ENCODE measurements at places on chromosomes 5 and 9.

DNA sequence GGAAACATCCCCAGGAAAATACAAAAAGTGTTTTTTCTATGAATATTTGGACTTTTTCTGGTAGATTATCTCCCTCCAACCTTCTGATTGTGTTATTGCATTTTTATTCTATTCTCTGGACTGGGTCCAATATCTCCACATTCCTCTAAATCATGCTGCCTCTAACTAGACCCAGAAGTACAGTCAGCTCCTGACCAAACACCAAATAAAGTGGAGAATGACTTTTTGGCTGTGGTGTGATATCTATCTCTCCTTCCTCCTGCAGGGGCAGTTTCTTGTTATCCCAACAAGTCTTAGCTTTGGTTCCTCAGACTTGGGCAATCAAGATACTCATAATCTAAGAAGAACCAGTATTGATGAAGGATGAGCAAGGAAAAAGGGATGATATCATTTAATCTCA lies 3.2 kb upstream of the RAI14 start:
- no peak for DNase-seq

- no peak for DNase-seq
Measured at GRCh38 chr5:35091704-35092103, 44.0 kb upstream of the AGXT2 start.

GRCh38 chr9:130846487-130847305 lies 11.6 kb downstream of the ABL1 start:
- no peak for DNase-seq

DNA sequence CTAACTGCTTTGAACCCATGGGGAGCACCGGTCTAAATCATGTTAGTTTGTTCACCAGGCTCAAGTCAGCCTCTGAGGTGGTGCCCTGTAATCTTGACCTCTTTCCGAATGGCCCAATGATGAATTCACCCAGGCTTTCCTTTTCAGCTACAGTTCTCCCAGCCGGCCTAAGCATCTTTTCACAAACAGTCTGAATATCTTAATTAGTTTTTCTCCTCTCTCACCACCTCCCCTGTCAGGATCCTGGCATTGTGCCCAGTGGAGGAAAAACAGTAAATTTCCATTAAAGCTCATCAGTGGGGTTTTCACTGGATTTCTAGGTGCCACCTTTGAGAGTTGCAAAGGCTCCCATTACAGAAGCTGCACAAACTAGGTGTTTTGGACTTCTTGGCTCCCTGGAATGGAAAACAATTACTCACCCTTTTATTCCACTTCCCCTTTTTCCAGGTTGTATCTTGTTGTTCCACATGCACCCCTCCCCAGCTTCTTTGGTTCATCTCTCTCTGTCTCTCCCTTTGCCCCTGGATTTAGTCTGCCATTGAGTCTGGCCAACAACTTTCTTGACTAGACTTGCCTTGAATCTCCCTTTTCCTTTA lies 69.4 kb upstream of the ADAMTSL1 start:
- no peak for DNase-seq

DNA sequence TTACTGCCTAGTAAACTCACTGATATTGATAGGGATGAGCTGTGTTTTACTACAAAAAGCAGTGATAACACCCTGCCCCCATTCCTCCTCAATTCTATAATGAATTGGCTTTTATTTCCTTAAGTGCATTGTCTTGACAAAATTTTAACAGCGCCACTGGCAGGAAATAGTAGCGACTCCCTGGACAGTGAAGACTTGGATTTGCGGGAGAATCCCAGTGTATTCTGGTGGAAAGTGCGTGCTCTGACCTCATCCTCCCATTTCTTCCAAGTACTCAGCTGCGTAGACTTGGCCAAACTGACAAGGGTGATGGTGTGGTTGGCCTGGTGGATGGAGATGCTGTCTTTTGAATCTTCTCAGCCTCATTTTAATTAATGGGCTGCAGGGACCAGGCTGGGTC lies 5.3 kb downstream of the TRIO start:
- no peak for DNase-seq

DNA sequence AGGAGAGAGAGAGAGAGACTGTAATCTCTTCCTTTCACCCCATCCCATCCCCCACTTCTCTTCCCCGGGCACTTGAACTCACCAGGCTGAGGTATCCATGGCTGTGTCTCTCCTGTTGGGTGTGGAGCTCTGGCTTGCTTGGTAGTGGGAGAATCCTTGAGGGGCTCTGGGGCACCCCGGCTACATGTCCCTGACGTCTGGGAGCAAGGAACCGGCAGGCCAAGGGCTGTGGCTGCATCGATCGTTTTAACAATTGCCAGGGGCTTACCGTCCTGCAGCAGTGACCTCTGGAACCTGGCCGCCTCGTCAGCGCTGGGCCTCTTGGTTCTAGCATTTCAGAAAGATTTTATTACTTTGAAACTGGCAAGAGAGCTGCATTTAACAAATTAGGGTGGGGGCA lies 30.0 kb downstream of the FGF18 start:
- no peak for DNase-seq

- DNase-seq, result peak; percentile 76
Measured at GRCh38 chr5:174837919-174838902, 113.8 kb downstream of the MSX2 start.

DNA sequence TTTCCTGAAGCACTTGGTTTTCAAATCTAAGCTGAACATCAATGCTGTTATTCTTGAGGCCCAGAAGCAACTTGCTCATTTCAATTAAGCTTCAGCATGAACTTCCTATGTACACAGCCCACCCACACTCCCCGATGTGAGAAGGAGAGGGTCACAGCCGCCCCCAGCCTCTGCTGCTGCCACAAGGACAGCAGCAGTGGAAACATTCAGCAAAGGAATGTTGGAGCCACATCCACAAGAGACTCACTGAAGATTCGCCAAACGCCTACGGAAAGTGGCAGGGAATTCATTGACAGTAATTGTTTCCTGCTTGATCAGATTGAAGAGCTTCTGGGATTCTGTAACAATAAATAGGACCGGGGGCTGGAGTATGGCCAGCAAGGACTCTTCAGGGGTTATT lies 2.9 kb downstream of the TGFBI start:
- DNase-seq, result no peak

DNA sequence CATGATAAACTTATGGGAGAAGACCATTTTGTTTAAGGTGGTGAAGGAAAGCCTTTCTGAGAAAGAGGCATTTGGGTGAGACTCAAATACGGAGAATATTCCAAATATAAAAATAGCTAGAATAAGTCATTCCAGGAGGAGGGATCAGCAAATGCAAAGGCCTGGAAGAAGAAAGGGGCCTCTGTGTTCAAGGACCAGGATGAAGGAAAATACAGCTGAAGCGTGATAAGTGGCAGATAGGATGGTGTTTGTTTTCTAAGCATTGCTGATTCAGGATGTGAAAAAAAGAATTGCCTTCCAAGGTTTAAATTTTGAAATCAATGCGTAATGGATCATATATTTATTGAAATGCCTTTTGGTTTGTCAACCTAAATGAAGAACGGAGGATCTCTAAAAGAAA lies 59.4 kb upstream of the CAST start:
- DNase-seq, result no peak

Measured in MV-4-11 (cell line).